Caco-2 (cell line): ENCODE measurements at places on chromosomes 12 and 14. TPM values are rescaled to one million over a fixed set of nuclear protein-coding genes. Genes with fewer than 3 reads are reported as not detected.

Gene HCAR3
- total RNA-seq: 0.28 and 0.32 TPM in 2 replicates

Gene FGD4
- 31.6 and 34.3 TPM in 2 replicates for total RNA-seq

Gene ZC2HC1C
- 2.5 and 3.8 TPM in 2 replicates for total RNA-seq

GRCh38 chr12:3328081-3328480 is 162.9 kb upstream of the PRMT8 start:
- H3K4me1 ChIP-seq: no peaks in the 10 kb centered on the region
- H3K4me3 ChIP-seq: no peak overlapping the region
- H3K27ac ChIP-seq: no peak overlapping the region
- H3K27me3 ChIP-seq: peaks cover 4% of the 10 kb centered on the region
- no peaks in the 10 kb centered on the region for H3K36me3 ChIP-seq

DNA sequence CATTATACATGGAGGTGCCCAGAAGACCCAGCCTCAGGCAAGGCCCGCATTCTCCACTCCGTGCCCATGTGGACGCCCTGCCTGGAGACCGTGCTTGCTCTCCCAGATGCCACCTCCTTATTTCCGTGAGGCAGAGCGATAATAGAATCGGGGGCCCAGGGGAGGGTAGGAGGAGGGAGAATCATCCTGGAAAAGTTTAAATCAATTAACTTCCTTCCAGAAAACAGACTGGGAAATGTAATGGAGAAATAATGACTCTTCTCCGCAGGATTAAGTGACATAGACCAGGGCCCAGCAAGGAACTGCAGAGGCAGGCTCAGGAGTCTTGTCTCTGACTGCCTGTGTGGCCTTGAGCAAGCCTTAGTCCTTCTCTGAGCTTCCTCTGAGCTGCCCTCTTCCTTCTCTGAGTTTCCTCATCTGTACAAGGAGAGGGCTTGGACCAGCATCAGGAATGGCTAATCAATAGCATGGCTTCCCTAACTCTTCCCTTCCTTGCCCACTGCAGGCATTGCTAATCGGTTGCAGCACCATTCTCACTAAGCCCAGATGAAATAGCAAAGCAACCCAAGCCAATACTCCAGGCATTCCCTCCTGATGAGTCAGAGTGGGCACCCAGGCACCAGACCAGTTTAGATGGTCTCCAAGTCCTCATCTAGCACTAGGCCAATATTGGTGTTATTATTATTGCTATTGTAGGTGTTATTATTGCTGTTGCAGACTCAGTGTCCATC is 11.3 kb upstream of the FAM222A start:
- H3K4me1 ChIP-seq: peaks cover 21% of the 10 kb centered on the region
- no peak for DNase-seq
- H3K36me3 ChIP-seq: no peaks in the 10 kb centered on the region
- no peak overlapping the region for H3K27ac ChIP-seq
- H3K27me3 ChIP-seq: no peaks in the 10 kb centered on the region

- peak overlapping the region; percentile 85 for H3K27ac ChIP-seq
- DNase-seq: peak; percentile 67
- H3K36me3 ChIP-seq: no peaks in the 10 kb centered on the region
- no peaks in the 10 kb centered on the region for H3K27me3 ChIP-seq
Measured at GRCh38 chr12:25495331-25496097, 57.6 kb downstream of the LMNTD1 start.

Gene ISCA2
- 28.5 and 33.0 TPM in 2 replicates for total RNA-seq

GRCh38 chr14:89618811-89619551 is 201.9 kb upstream of the FOXN3 start:
- H3K4me1 ChIP-seq: no peaks in the 10 kb centered on the region; the same call in 1 of the 2 replicates
- H3K27me3 ChIP-seq: no peaks in the 10 kb centered on the region
- H3K4me3 ChIP-seq: peak overlapping the region; percentile 80
- H3K27ac ChIP-seq: no peak overlapping the region
- H3K36me3 ChIP-seq: no peaks in the 10 kb centered on the region
- DNase-seq: peak; percentile 76

Gene ADAM21
- not detected in 2 replicates for total RNA-seq

Gene ASB2
- 0.21 TPM in 1 of 2 replicates, not detected in the other for total RNA-seq

GRCh38 chr14:51884086-51884927 is 23.9 kb downstream of the GNG2 start:
- H3K36me3 ChIP-seq: no peaks in the 10 kb centered on the region
- H3K27ac ChIP-seq: no peak overlapping the region
- no peaks in the 10 kb centered on the region for H3K27me3 ChIP-seq
- DNase-seq: no peak
- H3K4me3 ChIP-seq: no peak overlapping the region

Gene NKX2-1
- 0.66 and 1.5 TPM in 2 replicates for total RNA-seq

DNA sequence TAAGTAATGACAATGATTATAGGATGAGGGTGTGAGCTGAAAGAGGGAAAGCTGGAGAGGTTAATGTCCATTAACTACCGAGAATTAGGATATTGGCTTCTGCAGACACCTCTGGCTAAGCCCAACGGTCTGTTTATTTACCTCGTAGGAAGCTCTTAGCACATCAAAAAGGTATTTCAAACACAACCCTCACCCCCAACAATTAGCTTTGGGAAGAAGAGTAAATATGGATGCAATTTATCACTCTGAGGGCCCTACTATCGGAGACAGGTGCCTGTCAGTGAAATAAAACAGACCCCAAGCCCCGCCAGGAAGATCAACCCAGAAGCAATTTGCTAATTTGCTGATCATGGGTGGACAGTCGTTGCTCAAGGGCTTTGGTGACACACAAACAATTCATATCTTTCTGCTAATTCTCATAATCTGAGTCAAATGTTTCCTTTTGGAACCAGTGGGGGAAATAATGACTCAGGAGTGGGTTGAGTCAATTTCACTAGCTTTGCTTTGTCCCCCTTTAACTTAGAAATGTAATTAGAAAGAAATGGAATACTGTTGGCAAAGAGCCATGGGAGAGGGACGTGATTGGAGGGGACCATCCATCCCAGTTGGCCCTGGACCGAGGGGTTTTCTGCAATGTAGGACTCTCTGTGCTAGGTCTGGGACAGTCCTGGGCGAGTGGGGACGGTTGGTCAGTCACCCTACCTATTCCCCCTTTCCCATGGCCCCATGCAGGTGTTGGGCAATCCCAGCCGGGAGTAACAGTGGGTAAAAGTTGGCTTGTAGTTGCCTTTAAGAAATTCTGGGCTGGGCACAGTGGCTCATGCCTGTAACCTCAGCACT is 99.1 kb upstream of the MED13L start:
- peaks cover 39% of the 10 kb centered on the region for H3K4me1 ChIP-seq
- H3K4me3 ChIP-seq: no peak overlapping the region
- no peak overlapping the region for H3K27ac ChIP-seq
- no peaks in the 10 kb centered on the region for H3K36me3 ChIP-seq

GRCh38 chr14:51848120-51848519 is 12.3 kb upstream of the GNG2 start:
- H3K4me1 ChIP-seq: no peaks in the 10 kb centered on the region
- H3K27me3 ChIP-seq: no peaks in the 10 kb centered on the region
- no peak overlapping the region for H3K27ac ChIP-seq
- no peaks in the 10 kb centered on the region for H3K36me3 ChIP-seq
- DNase-seq: no peak

DNA sequence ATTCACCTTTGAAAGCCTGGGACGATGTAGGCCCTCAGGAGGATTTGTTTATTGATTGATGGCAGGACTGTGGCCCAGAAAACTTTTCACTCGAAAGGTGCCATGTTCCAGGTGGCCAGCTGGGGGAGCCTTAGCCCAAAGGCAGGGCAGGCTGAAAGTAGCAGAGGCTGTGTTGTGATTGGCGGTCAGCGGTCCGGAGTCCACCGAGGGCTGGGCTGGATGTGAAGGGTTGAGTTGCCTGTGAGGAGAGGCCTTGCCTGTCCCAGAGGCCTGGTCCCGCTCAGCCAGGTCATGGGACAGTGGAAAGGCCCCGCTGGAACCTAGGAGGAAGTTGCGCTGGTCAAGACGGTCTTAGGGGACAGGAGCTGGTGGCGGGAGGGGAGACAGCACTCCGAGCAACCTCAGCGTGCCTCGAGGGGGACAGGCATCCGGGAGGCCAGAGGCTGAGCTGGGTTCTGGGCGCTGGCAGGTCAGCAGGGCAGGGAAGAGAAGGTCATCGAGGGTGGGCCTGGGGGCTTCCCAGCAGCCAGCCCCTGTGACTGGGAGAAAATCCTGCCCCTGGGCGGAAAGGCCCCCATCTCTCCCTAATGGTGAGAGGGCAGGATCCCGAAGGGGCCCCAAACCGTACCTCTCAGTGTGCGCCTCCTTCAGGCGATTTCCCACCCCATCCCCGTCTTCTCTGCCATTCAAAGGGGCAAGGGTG is 26.3 kb downstream of the CMA1 start:
- no peak overlapping the region for H3K27ac ChIP-seq
- H3K4me3 ChIP-seq: no peak overlapping the region
- peaks cover 4% of the 10 kb centered on the region for H3K4me1 ChIP-seq
- DNase-seq: peak; percentile 79

DNA sequence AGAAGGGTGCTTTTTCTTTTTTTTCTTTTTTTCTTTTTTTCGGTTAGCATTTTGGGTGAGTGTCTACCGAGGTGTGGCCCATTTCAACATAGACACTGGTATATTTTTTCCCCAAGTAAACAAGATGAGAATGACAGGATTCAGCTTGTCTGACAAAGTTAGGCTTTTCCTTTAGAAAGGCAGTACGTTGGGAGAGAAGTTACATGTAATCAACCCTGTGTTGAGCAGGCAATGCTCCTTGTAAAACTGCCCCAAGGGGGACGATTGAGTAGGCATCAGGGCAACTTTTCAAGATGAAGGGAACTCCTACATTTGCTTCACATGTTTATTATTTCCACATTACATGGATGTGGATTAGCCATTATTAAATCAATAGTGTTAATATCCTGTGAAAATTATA is 1.7 kb downstream of the EMP1 start:
- H3K27ac ChIP-seq: peak overlapping the region; percentile 28
- peaks cover 43% of the 10 kb centered on the region for H3K4me1 ChIP-seq
- H3K27me3 ChIP-seq: no peaks in the 10 kb centered on the region
- no peaks in the 10 kb centered on the region for H3K36me3 ChIP-seq

- no peak for DNase-seq
- H3K27me3 ChIP-seq: peaks cover 1% of the 10 kb centered on the region; the same call in 1 of the 2 replicates
- H3K4me3 ChIP-seq: no peak overlapping the region
- no peak overlapping the region for H3K27ac ChIP-seq
- no peaks in the 10 kb centered on the region for H3K4me1 ChIP-seq
Measured at GRCh38 chr14:94942601-94943000, 172.7 kb upstream of the GSC start.

- no peak for DNase-seq
- H3K27ac ChIP-seq: peak overlapping the region; percentile 87
- peaks cover 13% of the 10 kb centered on the region for H3K4me1 ChIP-seq
- peak overlapping the region; percentile 93 for H3K4me3 ChIP-seq
Measured at GRCh38 chr12:32400866-32401265, 1.5 kb downstream of the FGD4 start.

Gene CALM1
- 405 and 437 TPM in 2 replicates for total RNA-seq

DNA sequence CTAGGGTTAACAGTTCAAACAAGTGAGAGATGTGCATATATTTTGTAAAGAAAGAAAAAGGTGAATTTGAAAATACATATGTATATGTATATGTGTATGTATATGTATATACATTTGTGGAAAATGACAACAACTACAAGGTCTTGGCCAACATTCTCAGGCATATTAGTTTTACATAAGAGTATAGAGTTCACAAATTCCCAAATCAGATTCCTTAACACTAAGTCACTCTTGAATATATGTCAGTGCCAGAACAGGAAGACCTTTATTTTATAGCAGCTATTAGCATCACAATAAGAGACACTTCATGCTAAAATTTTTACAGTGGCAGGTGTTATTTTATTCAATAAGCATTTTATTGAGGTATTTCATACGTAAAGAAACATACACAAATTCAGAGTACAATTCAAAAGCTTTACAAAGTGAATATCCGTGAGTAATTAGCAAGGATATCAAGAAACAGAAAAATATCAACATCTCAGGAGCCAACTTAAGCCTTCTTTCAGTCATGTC is 179.7 kb downstream of the SLC6A15 start:
- no peak overlapping the region for H3K4me3 ChIP-seq
- no peak for DNase-seq
- H3K4me1 ChIP-seq: no peaks in the 10 kb centered on the region
- no peak overlapping the region for H3K27ac ChIP-seq

Gene SERPINA3
- total RNA-seq: 1.3 and 2.3 TPM in 2 replicates

Gene TAS2R7
- total RNA-seq: not detected in 2 replicates

DNA sequence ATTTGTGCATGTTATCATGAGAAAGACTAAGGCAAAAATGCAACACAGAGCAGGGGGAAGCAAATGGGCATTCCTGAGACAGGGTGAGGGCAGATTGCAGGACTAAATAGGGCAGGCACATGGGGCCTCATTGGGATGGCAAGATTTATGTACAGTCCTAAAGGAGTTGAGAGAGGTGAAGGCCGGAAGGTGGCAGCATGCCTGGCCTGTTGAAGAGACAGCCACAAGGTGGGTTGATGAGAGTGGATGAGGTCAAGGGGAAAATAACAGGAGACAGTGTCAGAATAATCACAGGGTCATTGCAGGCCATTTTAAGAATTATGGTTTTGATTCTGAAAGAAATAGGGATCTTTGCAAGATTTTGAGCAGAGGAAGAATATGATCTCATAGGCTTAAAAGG is 21.0 kb downstream of the PAH start:
- H3K4me3 ChIP-seq: no peak overlapping the region
- H3K27ac ChIP-seq: no peak overlapping the region
- no peaks in the 10 kb centered on the region for H3K36me3 ChIP-seq
- no peaks in the 10 kb centered on the region; the same call in 1 of the 2 replicates for H3K27me3 ChIP-seq
- no peak for DNase-seq

DNA sequence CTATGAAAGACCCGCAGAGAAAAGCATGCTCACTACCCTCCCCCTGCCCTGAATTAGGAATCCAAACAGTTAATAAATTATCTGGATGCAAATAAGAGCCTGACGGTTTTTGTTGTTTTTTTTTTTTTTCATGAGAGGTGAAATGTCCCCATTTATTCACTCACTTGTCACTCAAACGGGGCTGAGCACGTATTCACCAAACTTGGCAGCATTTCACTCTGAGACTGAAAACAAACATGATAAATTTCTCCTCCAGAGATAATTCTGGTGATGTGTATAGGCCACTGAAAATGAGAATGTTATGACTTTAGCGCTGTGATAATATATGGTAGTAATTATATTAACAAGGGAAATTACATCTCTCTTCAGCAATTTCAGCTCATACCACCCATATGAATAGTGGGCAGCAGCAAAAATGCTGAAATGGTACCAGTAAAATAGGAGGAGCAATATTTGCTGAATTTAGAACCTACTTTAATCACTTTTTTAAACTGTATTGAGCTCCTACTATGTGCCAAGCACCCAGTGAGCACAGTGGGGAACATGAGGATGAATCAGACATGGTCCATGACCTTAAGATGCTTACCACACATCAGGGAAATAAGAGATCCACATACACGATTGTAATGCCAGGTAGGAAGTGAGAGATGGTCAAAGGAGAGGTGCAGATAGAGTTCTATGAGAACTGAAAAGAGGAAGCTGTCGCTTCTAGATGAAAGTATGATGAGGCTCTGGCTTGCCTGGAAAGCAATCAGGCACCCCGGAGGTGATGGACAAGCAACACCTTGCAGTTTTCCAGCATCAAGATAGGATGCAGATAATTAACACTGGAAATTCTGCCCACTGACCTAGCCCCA is 286.5 kb upstream of the TMPO start:
- no peak overlapping the region for H3K4me3 ChIP-seq
- H3K27ac ChIP-seq: no peak overlapping the region
- no peak for DNase-seq
- H3K27me3 ChIP-seq: no peaks in the 10 kb centered on the region
